Skin of body (tissue), 3 donors: ENCODE measurements at places on chromosomes 12 and 14. TPM values are rescaled to one million over a fixed set of nuclear protein-coding genes. Genes with fewer than 3 reads are reported as not detected.

Gene SMIM41
- total RNA-seq = not detected

Gene ADCY4
- total RNA-seq = 9.6 TPM

Gene TMTC2
- total RNA-seq = 37.3 TPM

Gene DTX1
- 9.0 TPM for total RNA-seq

Gene KCNC2
- total RNA-seq = 0.20 TPM

Gene MYO1H
- 2.4 TPM for total RNA-seq

Gene USP44
- 0.99 TPM for total RNA-seq

Gene ITGA7
- 87.4 TPM for total RNA-seq

Gene RNASE3
- 2.7 TPM for total RNA-seq

Gene CLEC7A
- total RNA-seq = 5.8 TPM

Gene IGF1
- 14.0 TPM for total RNA-seq

Gene CCDC38
- total RNA-seq = not detected

DNA sequence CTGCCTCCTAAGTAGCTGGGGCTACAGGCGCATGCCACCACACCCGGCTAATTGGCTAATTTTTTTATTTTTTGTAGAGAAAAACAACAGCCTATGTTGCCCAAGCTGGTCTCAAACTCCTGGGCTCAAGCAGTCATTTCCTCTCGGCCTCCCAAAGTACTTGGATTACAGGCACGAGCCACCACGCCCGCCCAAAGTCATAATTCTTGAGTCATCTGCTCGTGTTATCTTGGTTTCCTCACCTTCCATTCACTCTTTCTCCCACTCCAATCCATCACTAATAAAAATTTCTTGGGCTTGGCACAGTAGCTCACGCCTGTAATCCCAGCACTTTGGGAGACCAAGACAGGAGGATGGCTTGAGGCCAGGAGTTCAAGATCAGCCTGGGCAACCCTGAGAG lies 32.0 kb downstream of the ITGA7 start:
- DNase-seq = no peak

DNA sequence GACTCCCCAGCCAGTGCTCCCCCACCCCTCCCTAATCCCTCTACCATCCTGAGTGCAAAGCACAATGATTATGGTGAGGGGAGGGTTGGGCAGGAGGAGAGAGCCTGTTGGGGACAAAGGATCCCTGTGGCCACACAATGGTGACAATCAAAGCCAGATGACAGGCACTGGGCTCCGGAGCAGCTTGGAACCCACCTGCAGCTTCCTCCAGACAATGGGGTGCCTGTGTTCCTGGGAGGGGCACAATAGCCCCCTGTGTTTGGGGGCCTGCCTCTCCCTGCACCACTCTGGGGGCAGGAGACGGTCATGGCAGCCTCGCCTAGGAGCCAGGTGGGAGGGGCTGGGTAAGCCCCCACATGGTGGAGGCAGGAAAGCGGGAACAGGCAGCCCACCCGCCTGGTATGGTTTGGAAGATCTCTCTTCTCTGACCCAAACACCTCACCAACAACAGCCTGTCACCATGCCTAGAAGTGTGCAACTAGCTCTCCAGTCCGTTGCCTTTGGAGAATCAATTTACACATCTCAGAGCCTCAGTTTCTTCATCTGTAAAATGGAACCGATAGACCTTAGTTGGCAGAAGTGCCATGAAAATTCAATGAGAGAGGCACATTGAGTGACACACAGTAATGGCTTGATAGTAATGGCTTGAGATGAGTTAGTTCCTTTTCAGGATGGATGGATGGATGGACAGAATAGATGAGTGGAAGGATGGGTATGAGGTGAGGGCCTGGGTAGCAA lies 53.0 kb downstream of the MVK start:
- no peak for DNase-seq

GRCh38 chr14:69190191-69190590 lies 1.1 kb upstream of the EXD2 start:
- DNase-seq = no peak

GRCh38 chr12:131491155-131491554 lies 219.7 kb upstream of the SFSWAP start:
- DNase-seq = no peak

DNA sequence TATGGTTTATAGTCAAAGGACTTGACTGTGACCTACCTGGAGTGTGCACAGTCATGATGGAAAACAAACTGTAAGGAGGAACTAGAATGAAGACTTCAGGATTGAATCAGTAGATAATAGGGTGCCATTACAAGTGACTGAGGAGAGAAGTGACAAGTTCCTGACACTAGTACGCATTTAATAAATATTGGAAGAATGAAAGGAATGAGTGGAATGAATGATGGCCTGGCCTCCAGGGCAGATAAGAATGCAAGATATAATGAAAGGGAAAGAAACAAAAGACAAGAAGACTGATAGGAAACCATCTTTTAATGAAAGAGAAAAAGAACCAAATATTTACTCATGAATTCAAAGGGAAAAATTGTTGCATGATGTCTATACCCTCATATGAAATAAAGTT lies 44.7 kb upstream of the NEDD1 start:
- no peak for DNase-seq

- DNase-seq = peak; percentile 80
Measured at GRCh38 chr12:57461917-57462250, 2.3 kb downstream of the GLI1 start.

GRCh38 chr12:55929306-55929791 lies 1.6 kb upstream of the DGKA start:
- DNase-seq = no peak

DNA sequence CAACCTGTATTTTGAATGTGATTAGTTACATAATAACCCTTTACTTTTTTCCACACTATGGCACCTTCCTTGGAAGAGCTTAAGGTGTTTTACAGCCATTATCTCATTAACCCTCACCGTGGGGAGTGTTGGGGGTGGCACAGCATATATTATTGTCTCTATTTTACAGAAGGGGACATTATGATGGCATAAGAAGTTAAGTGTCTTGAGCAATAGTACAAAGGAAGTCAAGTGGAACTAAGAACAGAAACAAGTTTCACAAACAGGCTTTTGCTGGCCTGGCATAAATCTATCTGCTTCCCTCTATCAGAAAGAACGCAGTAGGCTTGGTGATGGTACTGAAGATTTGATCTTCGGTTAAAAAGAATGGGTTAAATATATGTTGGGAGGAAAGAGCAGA lies 169.7 kb upstream of the OTX2 start:
- no peak for DNase-seq

GRCh38 chr12:70353780-70354660 lies 12.1 kb upstream of the KCNMB4 start:
- no peak for DNase-seq

GRCh38 chr14:62914025-62914424 lies 131.2 kb downstream of the KCNH5 start:
- peak; percentile 7 for DNase-seq

GRCh38 chr14:104932676-104933631 lies 8.3 kb downstream of the PLD4 start:
- peak; percentile 76 for DNase-seq

DNA sequence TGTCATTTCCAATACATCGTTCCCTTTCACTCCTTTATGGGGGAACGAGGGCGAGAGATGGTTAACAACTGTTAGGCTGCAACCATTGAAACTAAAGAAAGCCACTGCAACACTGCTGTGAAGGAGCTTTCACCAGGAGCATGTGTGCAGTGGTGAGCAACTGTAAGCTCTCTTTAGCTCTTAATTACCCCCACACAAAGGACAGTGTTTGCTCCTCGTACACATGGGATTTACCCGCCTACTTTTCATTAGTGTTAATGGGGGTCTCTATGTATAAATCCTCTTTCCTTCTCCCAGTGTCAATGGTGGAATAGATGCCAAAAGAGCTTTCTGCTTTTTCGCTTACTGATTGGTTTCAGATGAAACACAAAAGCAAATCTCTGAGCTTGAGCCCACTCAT lies 343.1 kb downstream of the FLRT2 start:
- no peak for DNase-seq

GRCh38 chr14:52551696-52552062 lies 626 bp downstream of the TXNDC16 start:
- peak; percentile 24 for DNase-seq

GRCh38 chr12:13383379-13383778 lies 186.9 kb downstream of the EMP1 start:
- no peak for DNase-seq

- DNase-seq = no peak
Measured at GRCh38 chr14:74580275-74580672, 31.8 kb downstream of the LTBP2 start.

GRCh38 chr14:23578560-23579310 lies at the start of gene JPH4:
Gene JPH4, minus strand, starts transcription at chr14:23578790. Its CDS starts 1,337 bp downstream, at chr14:23577453.
- no peak for DNase-seq

- DNase-seq = no peak
Measured at GRCh38 chr14:96455588-96455987, 46.6 kb upstream of the PAPOLA start.

GRCh38 chr12:123895451-123895850 lies 77.2 kb downstream of the CCDC92 start:
- no peak for DNase-seq

GRCh38 chr12:64299628-64300027 lies 77.5 kb upstream of the KICS2 start:
- no peak for DNase-seq

GRCh38 chr12:6312529-6313325 lies 2.2 kb downstream of the PLEKHG6 start:
- no peak for DNase-seq

- DNase-seq = no peak
Measured at GRCh38 chr12:132503618-132504204, 13.8 kb downstream of the FBRSL1 start.

DNA sequence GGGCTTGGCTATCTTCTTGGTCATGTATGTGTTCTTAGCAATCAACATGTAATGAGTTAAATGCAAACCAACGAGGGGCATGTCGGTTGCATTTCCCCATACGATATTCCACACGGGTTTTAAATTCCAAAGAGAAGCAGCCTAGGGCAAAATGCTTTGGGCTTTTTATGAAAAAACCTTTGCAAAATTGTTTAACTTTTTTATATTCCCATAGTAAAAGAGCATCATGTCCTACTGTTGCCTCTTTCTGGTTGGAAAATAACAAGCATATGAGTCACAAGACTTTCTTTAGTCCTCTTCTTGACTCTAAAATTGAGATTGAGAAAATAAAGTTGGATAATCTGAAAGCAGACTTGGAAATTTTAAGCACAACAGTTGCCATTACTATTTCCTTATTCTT lies 3.8 kb upstream of the DIO2 start:
- no peak for DNase-seq

GRCh38 chr14:64053694-64054669 lies 201.2 kb downstream of the SYNE2 start:
- DNase-seq = no peak

GRCh38 chr14:95850429-95850828 lies 26.2 kb upstream of the TUNAR start:
- no peak for DNase-seq

GRCh38 chr12:105922670-105923102 lies 216.1 kb downstream of the NUAK1 start:
- DNase-seq = no peak

GRCh38 chr12:124309744-124310143 lies 14.9 kb downstream of the RFLNA start:
- no peak for DNase-seq

DNA sequence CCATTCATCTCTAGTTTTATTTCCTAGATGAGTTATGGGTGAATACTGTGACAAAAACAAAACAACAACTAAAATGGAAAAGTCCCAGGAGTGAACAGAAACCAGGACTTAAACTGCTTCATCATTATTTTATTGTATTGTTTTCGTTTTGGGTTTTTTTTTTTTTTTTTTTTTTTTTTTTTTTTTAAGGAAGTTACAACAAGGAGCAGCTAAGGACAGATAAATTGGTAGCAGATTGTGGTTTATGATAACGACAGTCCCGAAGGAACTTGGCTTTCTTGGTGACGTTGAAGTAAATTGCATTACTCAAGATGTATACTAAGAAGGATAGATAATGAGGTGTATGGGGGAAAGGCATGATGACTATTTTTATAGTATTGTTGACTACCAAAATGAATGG lies 866.3 kb downstream of the NRXN3 start:
- no peak for DNase-seq

DNA sequence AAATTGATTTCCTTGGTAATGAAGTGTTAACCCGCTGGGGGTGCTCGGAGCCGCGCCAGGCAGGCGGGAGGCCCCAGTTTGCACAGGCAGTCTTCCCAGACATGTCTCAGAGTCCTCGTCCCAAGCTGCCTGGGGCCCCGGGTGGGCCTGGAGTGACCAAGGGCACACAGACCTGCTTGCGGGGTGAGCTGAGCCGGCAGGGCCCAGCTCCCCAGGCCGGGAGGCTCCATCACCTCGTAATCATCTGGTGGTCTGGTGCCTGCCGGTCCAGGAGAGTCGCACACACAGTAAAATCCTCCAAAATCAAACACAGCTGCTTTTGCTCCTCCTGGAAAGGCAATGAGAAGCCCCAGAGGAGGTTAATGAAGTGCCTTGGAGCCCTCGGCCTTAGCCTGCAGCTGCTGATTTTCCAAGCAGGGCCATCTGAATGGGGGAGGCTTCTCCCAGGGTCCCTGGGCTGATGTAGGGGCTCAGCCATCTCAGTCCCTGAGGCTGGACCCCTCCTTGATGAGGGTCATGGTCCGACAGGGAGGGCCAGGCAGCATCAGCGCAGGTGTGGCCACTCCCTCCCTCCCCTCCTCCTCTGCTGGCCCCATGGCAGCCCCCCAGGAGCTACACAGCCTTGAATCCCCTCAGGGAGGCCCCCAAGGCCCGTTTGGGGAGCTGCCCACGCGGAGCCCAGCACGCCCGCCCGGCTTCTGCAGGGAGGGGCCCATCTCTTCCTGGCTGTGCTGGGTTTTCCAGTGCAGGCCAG lies 39.4 kb upstream of the FBRSL1 start:
- DNase-seq = peak; percentile 58

DNA sequence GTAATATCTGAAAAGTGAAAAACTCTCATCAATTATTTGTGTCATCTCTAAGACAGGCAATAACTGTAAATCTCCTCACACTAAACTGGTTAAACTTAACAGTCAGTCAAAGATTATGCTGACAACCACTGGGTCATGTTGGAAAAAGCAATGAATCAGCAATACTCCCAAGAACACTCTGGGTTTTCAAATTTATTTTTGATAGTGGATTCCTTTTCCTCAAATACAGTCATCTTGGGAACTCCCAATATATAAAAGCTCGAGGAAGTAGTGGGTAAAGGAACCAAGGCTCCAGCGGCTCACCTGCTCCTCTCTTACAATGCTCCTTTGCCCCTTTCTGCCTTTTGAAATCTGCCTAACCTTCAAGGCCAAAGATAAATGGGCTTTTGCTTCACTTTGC lies 70.0 kb downstream of the ARMH4 start:
- DNase-seq = no peak

- no peak for DNase-seq
Measured at GRCh38 chr14:38731962-38732361, 371.1 kb downstream of the SEC23A start.
